NCI-H1092 treated with DMSO at 0.1 percent for 48 hours (cell line): ENCODE measurements at places on chromosomes 6 and 20.

GRCh38 chr6:56984361-56984760, 29.5 kb downstream of the BEND6 start:
- no peak for DNase-seq

- DNase-seq: no peak
Measured at GRCh38 chr6:4637691-4638433, 138.3 kb upstream of the CDYL start.

- no peak for DNase-seq
Measured at GRCh38 chr6:137087902-137088301, 43.1 kb upstream of the IL20RA start.

- DNase-seq: no peak
Measured at GRCh38 chr20:3678198-3678597, 3.6 kb downstream of the ADAM33 start.

DNA sequence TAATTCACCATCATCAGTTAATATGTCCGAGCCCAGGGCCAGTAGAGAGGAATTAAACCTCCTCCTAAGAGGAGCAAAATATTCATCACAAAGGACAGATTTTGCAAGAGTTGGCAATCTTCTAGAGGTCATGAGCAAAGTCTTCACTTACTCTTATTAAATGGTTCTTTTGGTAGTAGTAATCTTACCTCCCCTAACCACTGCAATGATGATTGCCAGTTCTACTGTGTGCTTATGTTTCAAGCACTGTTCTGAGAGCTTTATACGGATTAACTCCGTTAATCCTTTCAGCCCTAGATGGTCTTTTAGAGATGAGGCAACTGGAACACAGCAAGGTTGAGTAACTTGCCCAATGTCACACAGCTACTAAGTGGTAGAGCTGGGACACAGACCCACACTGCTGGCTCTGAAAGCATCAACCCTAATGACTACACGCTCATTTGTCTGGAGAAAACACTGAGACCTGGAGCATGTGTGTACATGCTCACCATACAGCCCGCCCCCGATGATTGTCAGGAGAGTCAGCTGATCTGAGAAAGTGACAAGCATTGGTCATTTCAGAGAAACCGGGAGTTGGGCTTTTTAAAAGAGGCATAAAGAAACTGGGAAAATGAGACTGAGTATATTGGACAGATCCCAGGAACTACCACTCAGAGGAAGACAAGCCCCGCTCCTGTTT, 276.0 kb downstream of the NRN1 start:
- no peak for DNase-seq

DNA sequence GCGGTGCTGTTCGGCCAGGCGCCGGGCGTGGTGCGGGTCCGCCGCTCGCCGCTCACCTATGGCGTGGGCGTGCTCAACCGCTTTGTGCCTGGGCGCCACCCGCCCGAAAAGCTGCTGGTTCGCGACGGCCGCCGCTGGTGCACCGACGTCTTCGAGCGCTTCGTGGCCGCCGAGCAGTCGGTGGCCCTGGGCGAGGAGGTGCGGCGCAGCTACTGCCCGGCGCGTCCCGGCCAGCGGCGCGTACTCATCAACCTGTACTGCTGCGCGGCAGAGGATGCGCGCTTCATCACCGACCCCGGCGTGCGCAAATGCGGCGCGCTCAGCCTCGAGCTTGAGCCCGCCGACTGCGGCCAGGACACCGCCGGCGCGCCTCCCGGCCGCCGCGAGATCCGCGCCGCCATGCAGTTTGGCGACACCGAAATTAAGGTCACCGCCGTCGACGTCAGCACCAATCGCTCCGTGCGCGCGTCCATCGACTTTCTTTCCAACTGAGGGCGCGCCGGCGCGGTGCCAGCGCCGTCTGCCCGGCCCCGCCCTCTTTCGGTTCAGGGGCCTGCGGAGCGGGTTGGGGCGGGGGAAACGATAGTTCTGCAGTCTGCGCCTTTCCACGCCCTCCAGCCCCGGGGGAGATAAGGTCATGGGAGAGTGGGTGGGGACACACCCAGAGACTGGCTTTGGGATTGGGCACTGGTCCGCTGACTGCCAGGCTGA, 15.7 kb downstream of the ADISSP start:
- no peak for DNase-seq

DNA sequence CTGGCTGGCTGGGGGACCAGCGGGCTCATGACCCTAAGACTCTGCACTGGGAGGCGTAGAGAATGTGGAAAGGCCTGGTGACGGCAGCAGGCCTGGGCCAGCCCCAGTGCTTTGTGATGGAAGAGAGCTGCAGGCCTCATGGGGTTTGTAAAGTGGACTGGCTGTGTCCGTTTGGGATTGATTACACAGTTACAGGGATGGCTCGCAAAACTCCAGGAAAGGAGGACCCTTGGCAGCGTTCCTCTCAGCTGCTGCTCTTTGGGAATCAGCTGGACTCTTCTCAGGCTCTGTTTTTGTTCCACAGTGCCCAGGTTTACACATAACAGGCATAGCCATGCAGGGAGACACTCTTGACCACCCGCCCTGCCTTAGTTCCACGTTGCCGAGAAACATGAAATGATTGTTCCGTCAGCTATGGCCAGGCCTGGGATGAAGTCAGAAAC, 89.0 kb downstream of the SLX4IP start:
- DNase-seq: peak; percentile 88

- DNase-seq: no peak
Measured at GRCh38 chr20:40584130-40584809, 104.8 kb downstream of the MAFB start.

- DNase-seq: no peak
Measured at GRCh38 chr6:39177130-39177529, 52.1 kb downstream of the KCNK5 start.

DNA sequence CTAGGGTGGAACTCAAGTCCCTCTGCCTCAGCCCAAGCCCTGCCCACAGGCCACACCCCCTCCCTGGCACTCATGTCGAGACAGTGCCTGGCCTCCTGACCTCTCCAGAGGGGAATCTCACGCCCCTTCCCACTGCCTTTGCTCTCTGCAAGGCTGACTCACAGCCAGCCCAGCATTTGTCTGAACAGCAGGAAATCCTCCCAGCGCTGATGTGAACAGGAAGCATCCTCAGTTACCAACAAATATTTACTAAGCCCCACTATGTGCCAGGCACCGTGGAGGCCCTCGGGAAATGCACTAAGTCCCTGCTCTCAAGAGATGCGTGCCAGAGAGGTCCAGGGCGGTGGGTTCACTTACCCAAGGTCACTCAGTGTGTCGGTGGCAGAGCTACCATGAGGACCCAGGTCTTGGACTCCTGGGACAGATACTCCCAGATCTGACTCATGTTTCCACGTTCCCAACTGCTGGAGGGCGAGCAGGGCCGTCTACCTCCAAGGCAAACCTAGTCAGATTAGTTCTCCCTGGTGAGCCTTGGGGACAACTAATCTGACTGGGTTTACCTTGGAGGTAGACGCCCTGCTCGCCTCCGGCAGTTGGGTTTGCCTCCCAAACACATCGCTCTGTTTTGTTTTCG, 7.8 kb downstream of the ADA start:
- DNase-seq: no peak

- no peak for DNase-seq
Measured at GRCh38 chr6:41047745-41048732, 5.0 kb upstream of the APOBEC2 start.

GRCh38 chr6:110554966-110555460, 78.6 kb upstream of the SLC22A16 start:
- DNase-seq: no peak

DNA sequence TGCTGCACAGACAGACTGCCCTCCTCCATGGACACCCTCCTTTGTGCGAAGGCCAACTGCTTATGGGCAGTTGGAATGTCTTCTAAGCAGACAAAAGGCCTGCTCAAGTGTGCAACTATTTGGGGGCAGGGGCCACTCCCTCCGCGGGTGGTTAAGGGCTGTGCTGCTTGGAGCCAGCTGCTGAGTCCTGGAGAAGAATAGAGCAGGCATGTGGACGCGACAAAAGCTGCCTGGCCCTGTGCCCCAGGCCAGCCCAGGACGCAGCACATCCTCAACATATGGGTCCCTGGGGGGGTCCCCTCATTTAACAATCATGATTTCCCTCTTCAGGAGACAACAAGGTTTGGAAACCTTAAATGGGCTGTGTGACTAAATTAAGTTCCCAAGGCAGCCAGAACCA, 45.5 kb upstream of the ENTPD6 start:
- DNase-seq: no peak

DNA sequence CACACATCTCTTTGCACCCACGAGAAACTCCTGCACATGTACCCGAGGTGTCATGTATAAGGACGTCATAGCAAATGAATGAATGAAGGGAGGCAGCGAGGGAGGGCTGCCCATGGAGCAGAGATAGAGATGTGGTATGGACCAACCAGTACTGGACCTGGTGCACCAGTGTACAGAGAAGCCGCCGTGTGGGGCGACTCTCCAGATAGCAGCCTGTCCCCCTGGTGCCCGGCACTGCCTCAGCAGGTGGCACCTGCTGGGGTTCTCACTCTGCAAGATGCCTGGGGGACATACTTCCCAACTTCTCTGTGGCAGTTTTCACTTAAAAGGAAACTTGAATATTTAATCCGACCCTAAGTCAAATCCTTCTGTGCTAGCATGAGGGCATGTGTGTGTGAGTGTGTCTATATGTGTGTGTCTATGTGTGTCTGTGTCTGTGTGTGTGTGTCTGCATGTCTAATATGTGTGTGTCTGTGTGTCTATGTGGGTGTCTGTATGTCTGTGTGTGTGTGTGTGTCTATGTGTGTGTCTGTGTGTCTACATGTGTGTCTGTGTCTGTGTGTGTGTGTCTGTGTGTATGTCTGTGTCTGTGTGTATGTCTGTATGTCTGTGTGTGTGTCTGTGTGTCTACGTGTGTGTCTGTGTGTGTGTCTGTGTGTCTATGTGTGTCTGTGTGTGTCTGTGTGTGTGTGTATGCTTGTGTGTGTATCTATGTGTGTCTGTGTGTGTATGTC, 132.0 kb downstream of the RNASET2 start:
- no peak for DNase-seq

GRCh38 chr6:112269979-112270566, 15.7 kb upstream of the LAMA4 start:
- DNase-seq: no peak
